Substantia nigra (tissue), 51 donors: ENCODE measurements at places on chromosomes 3 and 15.

DNA sequence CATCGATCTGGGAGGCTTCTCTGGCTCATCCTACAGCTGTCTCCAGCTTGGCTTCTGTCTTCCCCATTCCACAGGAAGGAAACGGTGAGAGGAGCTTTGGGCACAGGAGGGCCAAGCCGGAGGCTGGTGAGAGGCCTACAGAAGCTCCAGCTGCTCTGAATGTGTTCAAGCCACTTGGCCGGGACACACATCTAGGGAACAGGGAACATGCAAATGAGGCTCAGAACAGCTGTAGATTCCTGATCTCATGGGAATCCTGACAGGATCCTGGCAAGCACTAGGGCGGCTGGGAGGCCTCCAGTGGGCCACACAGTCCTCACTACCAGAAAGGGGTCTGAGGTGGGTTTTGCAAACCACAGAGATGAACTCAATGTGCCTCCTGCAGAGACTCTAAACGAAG lies 13.7 kb downstream of the SEMA5B start:
- no peak for DNase-seq

- DNase-seq, result no peak
Observed at GRCh38 chr3:20077068-20077467, 36.8 kb downstream of the KAT2B start.

DNA sequence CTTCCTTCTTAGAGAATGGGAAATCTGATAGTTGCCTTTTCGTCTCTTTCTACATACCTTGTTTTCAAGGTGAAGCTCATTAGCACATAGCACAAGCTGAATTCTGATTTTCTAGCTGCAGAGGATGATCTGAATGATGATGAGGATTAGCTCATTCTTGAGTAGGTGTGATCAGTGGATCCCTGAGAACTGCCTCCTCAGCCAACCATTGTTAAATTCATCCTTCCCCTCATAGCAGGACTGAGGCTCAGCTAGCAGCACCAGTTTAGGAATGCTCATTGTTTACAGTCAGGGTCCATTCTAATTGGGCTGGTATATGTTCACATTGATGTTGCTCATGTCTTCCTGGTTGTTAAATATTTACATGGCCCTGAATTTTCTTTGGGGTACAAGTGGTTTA lies 299.9 kb upstream of the MME start:
- DNase-seq, result no peak

DNA sequence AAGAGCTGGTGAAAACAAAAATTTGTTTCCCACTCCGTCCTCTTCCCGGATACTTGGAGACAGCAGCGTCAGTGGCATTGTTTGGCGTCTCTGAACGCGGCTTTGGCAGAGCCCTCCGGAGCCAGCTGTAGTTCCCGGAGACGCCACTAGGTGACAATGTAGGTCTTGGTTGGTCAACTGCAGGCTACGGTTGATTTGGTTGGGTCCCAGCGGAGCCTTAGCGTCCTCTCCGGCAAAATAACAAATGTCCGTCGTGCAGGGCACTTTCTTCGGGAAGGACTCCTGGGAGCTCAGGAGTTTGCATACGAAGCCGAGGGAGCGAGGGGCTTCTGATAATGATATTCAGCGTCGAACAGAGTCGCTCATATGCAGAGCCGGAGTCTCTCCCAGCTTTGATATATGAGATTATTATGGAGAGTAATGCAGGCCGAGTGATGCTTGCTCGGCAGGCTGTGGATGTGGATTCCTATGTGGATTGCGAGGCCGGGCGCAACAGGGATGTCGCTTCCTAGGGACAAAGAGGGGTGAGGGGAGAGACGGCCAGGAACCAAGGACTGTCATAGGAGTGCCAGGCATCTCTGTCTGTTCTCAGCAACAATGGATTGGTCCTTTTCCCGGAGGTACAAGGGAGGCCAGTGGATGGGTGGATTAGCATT lies 74.8 kb downstream of the IL20RB start:
- DNase-seq, result no peak

- no peak for DNase-seq
Observed at GRCh38 chr3:144549166-144549565, 577.5 kb downstream of the DIPK2A start.

DNA sequence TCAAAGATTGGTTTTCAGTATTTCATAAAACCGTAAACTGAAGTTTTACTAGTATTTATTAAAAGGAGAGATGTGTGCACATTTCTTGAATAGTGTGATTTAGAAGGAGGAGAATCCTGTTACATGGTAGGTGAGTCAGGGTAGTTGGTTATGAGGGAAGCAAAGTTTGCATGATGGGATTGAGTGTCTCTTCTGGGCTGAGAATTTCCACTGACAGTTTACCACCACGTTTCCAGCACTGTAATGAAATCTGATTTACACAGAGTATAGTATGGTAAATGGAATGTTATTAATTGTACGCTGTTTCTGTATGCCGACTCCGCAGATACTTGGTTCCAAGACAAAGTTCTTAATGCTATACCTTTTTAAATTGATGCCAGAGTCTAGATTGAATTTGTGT lies 1.6 kb downstream of the NECTIN3 start:
- no peak for DNase-seq

GRCh38 chr3:134895181-134895580 lies 100.1 kb downstream of the EPHB1 start:
- no peak for DNase-seq

DNA sequence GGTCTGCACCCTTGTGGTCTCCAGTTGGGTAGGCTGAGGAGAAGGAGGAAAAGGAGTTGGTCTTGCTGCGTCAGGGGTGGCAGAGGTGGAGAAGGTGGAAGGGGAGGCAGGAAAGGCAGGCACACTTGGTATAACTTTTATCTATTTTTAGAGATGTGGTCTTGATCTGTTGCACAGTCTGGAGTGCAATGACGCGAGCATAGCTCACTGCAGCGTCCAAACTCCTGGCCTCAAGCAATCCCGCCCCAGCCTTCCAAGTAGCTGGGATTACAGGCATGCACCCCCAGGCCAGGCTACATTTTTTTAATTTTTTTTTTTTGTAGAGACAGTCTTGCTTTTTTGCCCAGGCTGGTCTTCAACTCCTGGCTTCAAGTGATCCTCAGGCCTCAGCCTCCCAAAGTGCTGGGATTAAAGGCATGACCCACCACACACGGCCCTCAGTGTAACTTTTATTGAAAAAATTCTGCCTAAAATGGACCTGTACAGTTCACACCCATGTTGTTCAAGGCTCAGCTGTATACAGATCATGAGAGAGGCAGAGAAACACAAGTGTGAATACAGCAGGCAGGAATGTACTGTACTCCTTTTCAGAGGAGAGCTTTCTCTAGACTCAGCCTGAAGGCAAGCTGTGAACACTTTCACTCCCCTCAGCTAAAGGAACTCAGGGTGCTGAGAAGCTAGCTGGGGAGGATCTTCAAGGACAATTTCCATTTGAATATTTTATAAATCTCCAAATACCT lies 2.1 kb upstream of the RHOV start:
- no peak for DNase-seq

DNA sequence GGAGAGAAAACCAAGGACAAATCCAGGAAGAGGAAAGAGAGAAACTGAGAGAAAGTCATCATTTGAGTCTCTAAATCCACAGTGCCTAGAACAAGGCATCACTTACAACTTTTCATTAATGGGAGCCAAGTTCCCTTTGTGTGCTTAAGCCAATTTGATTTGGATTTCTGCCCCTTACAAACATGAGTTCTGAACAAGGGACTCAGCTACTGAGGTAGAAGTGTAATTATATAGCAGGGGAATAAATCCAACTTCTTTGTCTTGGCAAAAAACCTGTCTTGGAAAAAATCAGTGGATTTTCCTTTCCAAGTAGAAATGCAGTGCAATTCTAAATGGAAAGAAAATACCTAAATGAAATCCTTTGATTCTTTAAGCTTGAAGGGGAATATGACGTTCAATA lies 307.2 kb upstream of the CNTN3 start:
- no peak for DNase-seq

- no peak for DNase-seq
Observed at GRCh38 chr3:53139906-53140846, 9.9 kb upstream of the RFT1 start.

- DNase-seq, result no peak
Observed at GRCh38 chr3:25344670-25345069, 83.4 kb upstream of the RARB start.

- DNase-seq, result no peak
Observed at GRCh38 chr3:59121346-59122144, 71.7 kb upstream of the CFAP20DC start.
